Endothelial cell (in vitro differentiated cells): ENCODE measurements at places on chromosomes 7 and 10.

- H3K27ac ChIP-seq: no peak overlapping the region
- H3K4me3 ChIP-seq: no peak overlapping the region
- peaks cover 4% of the 10 kb centered on the region for H3K36me3 ChIP-seq
- H3K4me1 ChIP-seq: peaks cover 26% of the 10 kb centered on the region
These were observed 171.9 kb downstream of the ARHGAP12 start for GRCh38 chr10:31756729-31757110.

DNA sequence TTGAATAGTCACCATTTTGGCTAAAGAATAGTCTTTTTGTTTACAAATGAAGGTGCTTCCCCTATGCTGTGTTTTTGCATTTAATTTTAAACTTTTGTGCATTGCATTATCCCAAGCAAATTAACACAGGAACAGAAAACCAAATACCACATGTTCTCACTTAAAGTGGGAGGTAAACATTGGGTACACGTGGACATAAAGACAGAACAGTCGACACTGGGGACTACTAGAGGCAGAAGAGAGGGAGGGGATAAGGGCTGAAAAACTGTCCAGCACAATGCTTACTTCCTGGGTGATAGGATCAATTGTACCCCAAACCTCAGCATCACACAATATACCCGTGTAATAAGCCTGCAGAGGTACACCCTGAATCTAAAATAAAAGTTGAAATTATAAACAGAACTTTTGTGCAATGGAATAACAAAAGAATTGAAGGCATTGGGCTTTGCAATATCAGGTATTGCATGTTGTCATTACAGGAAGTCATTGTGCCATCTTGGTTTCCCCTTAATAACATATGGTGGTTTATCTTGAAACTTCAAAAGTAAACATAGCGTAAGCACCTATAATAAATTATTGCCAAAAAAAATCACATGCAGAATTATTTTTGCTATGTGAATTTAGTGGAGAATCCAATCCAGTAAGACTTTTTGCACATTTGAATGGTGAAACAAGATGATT, 16.1 kb downstream of the ADD3 start:
- H3K4me3 ChIP-seq: no peak overlapping the region
- no peak for DNase-seq

- peaks cover 2% of the 10 kb centered on the region for H3K27me3 ChIP-seq
- no peak for DNase-seq
- H3K4me3 ChIP-seq: no peak overlapping the region
- no peak overlapping the region for H3K27ac ChIP-seq
- H3K4me1 ChIP-seq: no peaks in the 10 kb centered on the region
- peaks cover 12% of the 10 kb centered on the region for H3K36me3 ChIP-seq
These were observed 76.8 kb upstream of the CARD11 start for GRCh38 chr7:3120513-3120912.

DNA sequence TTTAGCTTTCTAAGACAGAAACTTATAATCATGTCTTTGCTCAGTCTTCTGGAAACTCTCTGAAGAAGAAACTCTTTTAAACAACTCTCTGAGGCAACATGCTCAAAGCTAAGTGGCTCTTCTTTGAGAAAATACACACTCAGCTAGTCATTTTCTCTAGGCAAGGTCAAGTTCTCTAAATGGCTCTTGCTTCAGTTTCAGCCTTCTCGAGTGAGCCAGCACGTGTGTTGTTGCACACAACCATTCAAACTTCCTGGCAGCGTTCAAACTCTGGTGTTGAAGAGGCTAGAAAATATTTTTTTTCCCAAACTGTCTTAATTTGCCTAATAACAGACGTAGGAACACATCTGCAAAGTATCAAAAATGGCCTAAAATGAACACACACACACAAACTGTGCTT, 129.1 kb downstream of the THSD7A start:
- no peak overlapping the region for H3K27ac ChIP-seq
- H3K4me3 ChIP-seq: no peak overlapping the region
- H3K36me3 ChIP-seq: no peaks in the 10 kb centered on the region
- no peaks in the 10 kb centered on the region for H3K27me3 ChIP-seq

DNA sequence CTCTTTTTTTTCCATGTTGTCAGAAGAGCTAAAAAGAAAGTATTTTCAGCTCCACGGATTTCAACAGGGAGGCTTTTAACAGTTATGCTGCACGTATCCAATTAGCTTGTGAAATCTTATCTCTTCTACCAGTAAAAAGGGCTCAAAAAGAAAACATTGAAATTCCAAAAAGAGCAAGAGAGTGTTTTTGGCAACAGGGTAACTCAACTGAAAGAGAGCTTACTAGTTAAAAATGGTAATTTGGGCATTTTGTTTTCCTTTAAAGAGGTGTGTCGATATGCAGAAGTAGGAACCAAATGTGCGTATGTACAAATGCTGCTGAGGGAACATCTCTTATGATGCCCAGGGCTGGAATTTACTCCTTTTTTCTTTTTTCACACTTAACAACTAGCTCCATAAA, 292.8 kb downstream of the PRKG1 start:
- H3K27me3 ChIP-seq: no peaks in the 10 kb centered on the region
- DNase-seq: no peak
- H3K36me3 ChIP-seq: no peaks in the 10 kb centered on the region
- no peak overlapping the region for H3K27ac ChIP-seq

GRCh38 chr7:139061416-139061815, 25.6 kb upstream of the ZC3HAV1L start:
- no peaks in the 10 kb centered on the region for H3K27me3 ChIP-seq
- no peak overlapping the region for H3K4me3 ChIP-seq
- no peak for DNase-seq
- no peak overlapping the region for H3K27ac ChIP-seq
- H3K4me1 ChIP-seq: peaks cover 13% of the 10 kb centered on the region
- peaks cover 39% of the 10 kb centered on the region for H3K36me3 ChIP-seq

DNA sequence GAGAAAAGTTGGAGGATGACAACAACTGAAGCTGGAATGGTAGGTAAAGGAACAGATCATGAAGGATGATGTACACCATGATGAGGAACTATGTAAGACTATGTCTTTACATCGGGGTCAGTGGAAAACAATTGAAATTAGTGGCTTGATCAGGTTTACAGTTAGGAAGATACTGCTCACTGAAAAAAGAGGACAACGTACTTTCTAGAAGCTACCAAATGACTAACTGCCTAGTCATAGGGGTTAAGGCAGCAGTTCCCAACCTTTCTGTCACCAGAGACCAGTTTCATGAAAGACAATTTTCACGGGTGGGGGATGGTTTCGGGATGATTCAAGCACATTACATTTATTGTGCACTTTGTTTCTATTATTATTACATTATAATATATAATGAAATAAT, 91.6 kb upstream of the ANKRD1 start:
- DNase-seq: no peak
- no peaks in the 10 kb centered on the region for H3K36me3 ChIP-seq
- no peaks in the 10 kb centered on the region for H3K27me3 ChIP-seq
- peaks cover 10% of the 10 kb centered on the region for H3K4me1 ChIP-seq
- H3K4me3 ChIP-seq: no peak overlapping the region
